ENCODE measurements at places on chromosomes 12 and 14.

- no peak for DNase-seq
Observed at GRCh38 chr12:108454539-108455139, 60.4 kb upstream of the FICD start.

- DNase-seq, result no peak
Observed at GRCh38 chr12:122858591-122859302, 23.5 kb downstream of the HIP1R start.

DNA sequence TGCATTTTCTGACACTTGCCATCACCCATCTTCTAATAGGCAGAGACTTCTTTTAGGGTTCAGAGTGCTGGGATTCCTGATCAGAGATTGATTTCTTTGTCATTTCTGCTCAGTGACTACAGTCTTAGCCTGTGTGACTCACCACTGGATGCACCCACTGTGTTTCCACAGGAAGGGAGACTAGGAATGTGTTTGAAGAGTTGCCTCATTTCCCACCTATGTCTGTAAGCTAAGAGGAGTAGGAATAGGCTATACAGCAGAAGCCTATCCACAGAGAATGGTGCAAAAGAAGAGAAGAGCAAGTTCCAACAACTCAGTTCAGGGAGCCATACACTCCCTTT is 60.2 kb upstream of the ACTN1 start:
- no peak for DNase-seq

GRCh38 chr14:104290756-104291122 is 152.4 kb downstream of the KIF26A start:
- no peak for DNase-seq

DNA sequence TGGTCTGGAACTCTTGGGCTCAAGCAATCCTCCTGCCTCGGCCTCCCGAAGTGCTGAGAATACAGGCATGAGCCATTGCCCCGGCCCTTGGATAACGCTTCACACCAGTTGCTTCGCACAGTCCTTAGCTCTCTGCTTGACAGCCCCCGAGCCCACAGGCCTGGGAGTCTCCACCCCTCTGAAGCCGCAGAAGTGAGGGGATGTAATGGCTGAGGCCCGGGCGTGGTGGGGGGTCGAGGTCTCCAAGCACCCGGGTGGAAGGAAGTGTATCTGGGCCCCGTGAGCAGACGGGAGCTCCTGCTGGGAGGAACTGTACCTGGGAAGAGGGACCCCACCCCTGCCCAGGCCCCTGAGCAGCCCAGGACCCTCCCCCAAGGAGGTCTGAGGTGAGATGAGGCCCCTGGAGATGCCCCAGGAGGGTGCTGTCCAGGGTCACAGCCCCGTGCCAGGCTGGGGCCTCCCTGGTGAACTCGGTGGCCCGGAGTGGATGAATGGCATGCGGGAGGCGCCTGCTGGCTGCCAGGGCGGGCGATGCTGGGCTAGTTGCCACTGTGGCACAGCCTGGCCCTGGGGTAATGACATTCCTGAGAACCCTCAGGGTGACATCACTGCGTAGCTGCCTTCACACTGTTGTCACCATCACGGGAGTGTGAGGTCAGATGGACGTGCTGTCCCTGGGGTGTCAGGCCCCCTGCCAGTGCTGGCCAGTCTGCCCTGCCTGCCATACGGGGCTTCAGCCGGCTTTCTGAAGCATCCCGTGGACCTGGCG is 48.9 kb downstream of the KIF26A start:
- no peak for DNase-seq

DNA sequence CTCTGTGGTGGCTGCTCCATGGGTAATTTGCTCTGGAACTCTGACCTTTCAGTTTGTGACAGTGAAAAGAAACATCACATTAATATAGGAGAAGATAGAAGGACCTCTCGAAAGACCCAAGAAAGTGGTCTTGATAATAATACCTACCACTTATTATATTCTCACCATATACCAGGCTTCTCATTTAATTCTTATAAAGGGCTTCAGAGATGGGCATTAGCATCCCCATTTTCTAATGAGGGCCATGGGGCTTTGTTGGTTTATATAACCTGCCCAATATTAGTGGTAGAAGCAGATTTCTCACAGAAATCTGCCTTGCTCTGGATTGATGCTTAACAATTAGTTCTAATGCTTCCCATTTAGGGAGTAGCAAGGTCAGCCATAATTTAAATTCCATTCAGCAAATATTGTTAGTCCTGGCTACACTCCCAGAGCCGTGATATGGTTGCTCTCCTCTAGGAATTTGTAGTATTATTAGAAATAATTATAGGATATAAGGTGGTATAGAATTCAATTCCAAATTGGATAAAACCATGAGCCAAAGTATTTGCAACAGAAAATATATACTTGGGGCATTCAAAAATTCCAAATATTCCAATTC is 7.4 kb upstream of the AMIGO2 start:
- no peak for DNase-seq

All from inflammatory macrophage (primary cell).